ENCODE measurements at places on chromosomes 6 and 20. TPM values are rescaled to one million over a fixed set of nuclear protein-coding genes. Genes with fewer than 3 reads are reported as not detected.

RWDD1 gene
- total RNA-seq: 40.2 TPM

XKR7 gene
- not detected for total RNA-seq

ULBP1 gene
- total RNA-seq: 0.06 TPM

OPRL1 gene
- total RNA-seq: 0.34 TPM

LBP gene
- total RNA-seq: 1.7 TPM

IRAK1BP1 gene
- total RNA-seq: 3.2 TPM

PPIL4 gene
- total RNA-seq: 31.2 TPM

REPS1 gene
- total RNA-seq: 25.3 TPM

SEMG1 gene
- total RNA-seq: not detected

CRISP3 gene
- total RNA-seq: not detected

DAAM2 gene
- total RNA-seq: 12.3 TPM

GPLD1 gene
- 0.44 TPM for total RNA-seq

All from cardiac ventricle fibroblast (primary cell).